ENCODE measurements at places on chromosomes 11 and 22.
A peak's percentile ranks its signal among the peaks of the same experiment; 100 is the strongest.

DNA sequence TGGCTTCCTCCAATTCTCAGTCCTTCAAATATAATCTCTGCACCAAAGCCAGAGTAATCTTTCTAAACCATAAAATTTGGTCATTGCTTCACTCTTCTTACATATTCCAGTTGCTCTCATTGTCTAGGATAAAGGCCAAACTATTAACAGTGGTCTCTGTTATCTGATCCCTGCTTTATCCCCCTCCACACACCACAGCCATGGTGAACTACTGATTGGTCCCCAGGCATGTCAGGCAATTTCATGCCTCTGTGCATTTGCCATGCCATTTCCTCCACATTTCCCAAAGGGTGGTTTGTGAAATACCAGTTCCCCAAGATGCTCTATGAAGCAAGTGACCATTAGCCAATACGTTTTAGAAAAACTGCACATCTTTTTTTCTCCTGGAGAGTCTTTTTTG is 97.0 kb downstream of the FAM181B start:
- no peak for DNase-seq

DNA sequence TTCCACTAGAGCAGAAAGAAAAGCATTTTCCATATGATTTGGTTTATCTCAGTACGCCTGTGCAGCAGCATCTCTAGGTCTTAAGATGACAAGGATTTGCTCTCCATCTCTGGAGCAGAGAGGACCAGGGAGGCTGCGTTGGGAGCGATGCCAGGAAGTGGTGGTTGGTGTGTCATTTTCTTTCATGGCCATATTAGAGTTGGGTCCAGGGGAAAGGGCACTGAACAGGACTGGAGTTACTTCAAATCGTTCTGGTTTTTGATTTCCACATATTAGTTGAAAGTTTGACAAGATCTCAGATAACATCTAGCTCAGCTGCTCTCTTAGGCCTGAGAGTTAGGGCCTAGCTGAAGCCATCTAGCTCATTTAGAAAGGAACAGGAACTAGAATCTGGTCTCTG is 157.7 kb downstream of the ADAMTS15 start:
- DNase-seq: no peak

DNA sequence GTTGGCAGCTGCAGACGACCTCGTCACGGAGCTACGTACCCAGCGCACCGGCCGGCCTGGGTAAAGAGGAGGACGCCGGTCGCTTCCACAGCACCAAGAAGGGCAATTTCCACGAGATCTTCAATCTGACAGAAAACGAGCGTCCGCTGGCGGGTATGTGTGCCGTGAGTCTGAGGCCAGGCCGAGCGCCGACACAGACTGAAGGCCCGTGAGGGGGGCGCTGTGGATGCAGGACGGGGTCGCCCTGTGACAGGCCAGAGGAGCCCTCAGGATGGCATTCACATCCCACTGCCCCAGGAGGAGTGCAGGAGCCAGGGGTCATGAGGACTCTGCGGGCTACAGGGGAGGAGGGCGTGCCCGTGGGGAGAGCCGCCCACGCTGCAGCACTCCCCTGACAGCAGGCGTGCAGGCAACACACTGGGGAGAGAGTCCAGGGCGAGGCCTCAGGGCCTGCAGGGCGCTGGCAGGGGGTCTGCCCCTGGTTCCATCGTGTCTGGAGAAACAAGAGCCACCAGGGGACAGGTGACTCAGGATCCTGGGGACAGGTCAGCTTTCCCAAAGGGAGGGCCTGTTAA is 53.6 kb downstream of the GRAMD4 start:
- no peak for DNase-seq

DNA sequence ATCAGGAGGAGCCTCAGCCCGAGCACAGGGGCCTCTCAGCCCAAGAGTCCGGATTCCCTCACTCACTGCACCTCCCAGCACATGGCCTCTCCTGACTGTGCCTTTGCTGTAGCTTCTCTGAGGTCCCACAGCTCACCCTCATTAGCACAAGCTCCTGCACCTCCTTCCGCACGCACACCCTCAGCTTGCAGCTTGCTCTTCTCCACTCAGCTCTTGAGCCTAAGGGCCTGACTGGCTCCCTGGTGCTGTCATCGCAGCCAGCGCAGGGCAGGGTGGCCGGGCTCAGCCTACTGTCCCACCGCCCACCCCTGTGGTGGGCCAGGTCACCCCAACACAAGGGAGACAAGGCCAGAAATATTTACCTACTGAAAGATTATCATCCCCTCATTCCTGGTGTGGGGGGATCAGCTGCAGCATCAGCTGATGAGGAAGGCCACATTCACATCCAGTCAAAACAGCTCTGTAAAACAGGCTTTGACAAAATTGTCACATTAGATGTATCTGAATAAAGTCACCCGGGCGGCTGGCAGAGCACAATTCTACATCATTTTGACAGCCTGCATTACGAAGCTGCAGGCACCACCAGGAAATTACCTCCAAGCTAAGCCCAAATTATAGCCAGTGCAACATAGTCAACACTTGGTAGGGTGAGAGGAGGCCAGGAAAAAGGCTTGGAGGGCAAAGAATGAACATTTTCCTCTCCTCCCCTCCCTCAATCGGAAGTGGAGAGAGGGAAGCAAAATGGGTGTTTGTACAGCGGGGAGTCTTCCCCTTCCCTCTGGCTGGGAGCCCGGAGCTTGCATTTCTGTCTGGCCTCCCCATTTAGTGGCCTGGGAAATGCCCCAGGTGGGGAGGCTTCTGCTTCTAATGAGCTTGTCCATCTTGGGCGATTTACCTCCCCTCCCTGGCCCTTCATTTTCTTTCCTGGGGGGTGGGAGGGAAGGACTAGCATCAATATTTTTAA is 29.5 kb upstream of the IGSF9B start:
- DNase-seq: no peak

DNA sequence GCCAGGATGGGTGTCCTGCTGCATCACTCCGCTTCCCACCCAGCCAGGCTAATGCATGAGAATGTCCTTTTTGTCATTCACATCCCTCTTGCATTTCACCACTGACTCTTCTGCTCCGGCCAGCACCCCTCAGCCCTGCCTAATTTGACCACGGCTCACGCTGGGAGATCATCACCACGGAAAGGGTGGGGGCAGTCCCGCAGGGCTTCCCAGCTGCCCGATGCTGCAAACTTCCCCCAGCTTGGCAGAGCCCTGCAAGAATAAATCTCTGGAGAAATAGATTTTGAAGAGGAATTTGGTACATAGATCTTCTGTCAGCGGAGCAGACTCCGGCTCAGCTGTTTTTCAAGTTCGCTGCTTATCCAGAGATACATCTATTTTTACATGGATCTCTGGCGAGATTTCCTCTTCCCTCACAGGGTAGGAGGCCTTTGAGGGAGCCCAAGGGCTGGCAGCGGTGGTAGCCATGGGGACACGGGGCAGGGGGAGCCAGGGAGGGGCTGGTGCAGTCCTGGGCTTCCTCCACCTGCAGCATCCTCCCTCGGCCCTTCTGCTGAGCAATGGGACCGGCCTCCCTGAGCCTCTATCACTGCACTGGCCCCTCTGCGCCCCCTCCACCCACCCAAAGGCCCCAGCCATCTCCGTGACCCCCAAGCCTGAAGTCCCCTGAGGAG is 62.6 kb downstream of the BUD13 start:
- no peak for DNase-seq

DNA sequence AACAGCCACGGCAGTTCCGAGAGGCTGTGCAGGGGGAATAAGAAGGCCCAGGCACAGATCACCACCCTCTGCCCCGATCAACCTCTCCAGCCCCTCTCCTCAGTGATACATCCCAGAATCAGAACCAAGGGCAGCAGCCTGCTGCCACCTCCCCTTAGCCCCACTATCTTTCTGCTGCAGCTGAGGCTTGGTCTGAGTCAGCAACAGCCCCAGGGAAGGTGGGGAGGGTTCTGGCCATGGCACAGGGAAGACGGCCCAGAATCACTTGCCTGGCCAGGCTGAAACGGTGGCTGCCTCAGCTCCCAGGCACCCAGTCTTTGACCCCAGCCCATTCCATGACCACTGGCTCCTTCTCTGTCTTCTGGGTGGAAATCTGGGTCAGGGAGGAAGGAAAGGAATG is 2.3 kb downstream of the CHID1 start:
- DNase-seq: no peak

- no peak for DNase-seq
These were observed 1077.3 kb downstream of the TBC1D22A start for GRCh38 chr22:47839595-47840227.

- DNase-seq: no peak
These were observed 987 bp upstream of the NCR3LG1 start for GRCh38 chr11:17350455-17351171.

DNA sequence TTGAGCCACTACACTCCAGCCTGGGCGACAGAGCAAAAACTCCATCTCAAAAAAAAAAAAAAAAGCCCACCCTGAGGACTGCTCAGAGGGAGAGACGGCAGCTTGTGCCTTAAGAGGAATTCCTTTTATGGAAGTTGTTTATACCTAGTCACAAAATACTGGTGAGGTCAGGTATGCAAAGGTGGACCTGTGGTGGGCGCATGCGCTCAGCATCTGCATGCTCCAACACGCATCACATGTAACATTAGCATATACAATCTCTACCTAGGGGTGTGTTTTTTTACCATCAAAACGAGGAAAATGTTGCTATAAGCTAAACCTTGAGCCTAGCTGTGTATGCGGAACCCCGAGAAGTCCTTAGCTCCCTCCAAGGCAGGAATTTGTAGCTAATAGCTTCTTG is 6.8 kb upstream of the SART1 start:
- DNase-seq: no peak

- no peak for DNase-seq
These were observed 760.3 kb downstream of the CNTN5 start for GRCh38 chr11:99781074-99781473.

GRCh38 chr22:37818409-37819104 is 4.6 kb upstream of the GALR3 start:
- peak; percentile 25 for DNase-seq

DNA sequence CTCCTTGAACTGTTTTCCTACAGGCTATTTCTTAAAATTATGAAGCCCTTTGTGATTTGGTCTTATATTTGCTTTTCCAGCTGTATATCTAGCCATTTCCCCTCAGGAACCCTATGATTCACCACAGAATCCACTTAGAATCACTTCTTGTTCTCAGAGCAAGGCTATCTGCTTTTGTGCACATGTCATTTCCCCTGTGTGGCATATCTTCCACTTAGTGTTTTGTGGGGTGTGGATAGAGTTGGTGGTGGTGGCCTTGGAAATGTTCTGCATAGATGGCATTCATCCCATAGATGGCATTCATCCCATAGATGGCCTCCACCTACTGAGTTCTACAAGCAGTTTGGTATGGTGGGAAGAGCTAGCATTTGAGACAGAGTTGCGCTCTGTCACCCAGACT is 44.7 kb downstream of the SWAP70 start:
- no peak for DNase-seq

- DNase-seq: no peak
These were observed 2373.1 kb upstream of the RAG2 start for GRCh38 chr11:38971141-38971540.

GRCh38 chr11:32820497-32820896 is 9.2 kb upstream of the PRRG4 start:
- no peak for DNase-seq

GRCh38 chr11:114291381-114291780 is 4.8 kb upstream of the NNMT start:
- no peak for DNase-seq

DNA sequence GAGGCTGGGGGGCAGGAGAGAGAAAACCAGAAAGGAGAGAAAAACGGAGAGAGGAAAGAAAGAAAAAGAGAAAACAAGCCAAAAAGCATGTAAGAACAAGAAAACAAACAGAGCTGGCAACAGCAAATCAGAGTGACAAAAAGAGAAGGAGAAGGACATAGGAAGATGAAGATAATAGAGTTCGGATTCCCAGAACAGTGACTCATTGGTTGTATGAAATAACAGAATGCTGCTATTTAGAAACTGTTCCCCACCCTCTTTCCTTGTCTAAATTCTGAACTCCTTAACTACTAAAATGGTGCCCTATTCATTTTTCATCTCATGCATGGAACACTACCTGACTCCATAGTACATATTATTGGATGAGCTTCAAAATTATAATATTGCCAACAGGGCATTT is 317.4 kb downstream of the C11orf87 start:
- no peak for DNase-seq

GRCh38 chr11:27028561-27028965 is 12.1 kb upstream of the BBOX1 start:
- DNase-seq: no peak

DNA sequence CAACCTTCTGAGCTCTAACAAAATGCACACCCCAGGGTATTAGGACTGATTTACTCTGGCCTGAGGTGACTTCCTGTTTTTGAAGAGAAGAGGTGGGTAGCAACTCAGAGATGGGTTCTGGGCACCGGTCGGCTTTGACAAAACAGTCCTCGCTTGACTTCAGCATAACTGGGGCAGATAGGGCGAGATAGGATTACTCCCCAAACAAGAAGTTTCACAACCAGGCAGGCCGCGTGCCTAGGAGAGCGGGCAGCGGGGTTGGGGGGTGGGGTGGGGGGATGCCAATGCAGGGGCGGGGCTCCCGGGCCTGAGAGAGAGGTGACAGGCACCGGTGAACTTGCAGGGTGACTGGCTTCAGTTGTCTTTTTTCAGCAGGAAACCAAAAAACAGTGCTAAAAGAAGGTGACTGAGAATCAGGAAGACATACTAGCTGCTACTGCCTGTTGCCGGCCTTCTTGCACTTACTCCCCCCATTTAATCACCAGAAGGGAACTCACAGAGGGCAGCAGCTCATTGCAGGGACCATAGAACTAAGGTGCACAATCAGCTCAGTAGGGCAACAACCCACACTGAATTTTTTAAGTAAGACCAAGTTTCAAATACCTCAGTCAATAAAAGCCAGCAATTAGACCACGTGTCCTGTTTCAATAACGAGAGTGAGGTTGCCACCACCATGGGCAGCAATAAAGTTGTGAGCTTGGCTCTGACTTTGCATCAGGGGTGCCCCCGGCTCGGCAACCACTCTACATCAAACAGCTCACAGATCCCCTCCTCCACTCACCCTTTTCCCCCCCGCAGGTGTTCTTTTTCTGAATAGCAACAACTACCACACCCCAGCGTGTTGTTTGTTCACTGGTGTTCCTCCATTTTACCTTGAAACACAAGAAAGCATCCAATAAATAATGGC is 37.2 kb upstream of the ETS1 start:
- peak; percentile 41 for DNase-seq

GRCh38 chr11:44634401-44635281 is 69.2 kb downstream of the CD82 start:
- DNase-seq: no peak

DNA sequence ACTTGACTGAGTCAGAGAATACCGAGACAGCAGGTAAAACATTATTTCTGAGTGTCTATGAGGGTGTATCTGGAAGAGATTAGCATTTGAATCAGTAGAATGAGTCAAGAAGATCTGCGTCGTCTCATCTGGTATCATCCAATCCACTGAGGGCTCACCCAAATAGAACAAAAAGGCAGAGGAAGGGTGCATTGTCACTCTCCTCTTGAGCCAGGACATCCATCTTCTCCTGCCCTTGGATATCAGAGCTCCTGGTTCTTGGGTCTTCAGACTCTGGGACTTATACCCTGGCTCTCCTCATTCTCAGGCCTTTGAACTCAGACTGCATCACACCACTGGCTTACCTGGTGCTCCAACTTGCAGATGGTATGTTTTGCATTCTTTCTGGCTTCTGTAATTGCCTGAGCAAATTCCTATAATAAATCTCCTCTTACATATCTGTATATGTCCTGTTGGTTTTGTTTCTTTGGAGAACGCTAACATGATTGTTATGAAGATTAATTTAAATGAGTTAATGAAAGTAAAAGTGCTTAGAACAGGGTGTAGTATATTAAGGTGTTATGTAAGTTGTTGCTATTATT is 49.3 kb downstream of the ME3 start:
- no peak for DNase-seq

- DNase-seq: peak; percentile 72
These were observed 15.9 kb downstream of the RHOG start for GRCh38 chr11:3824714-3825472.

GRCh38 chr11:15629690-15630321 is 515.1 kb downstream of the INSC start:
- DNase-seq: no peak

GRCh38 chr11:133040289-133040900 is 491.9 kb downstream of the OPCML start:
- DNase-seq: no peak

Data from effector memory CD4-positive, alpha-beta T cell (primary cell).